ENCODE measurements at places on chromosomes 3 and 15. TPM values are rescaled to one million over a fixed set of nuclear protein-coding genes. Genes with fewer than 3 reads are reported as not detected.

PLCB2 gene
- 37.3 TPM for total RNA-seq

WNT5A gene
- 0.69 TPM for total RNA-seq

ZNF774 gene
- total RNA-seq: 10.4 TPM

DNASE1L3 gene
- total RNA-seq: not detected

GOLGA6L24 gene
- total RNA-seq: not detected

LRRC58 gene
- 20.8 TPM for total RNA-seq

OSTN gene
- total RNA-seq: not detected

DNAJC13 gene
- total RNA-seq: 72.4 TPM

EDEM1 gene
- 52.7 TPM for total RNA-seq

SSUH2 gene
- total RNA-seq: 0.54 TPM

UNC13C gene
- 0.32 TPM for total RNA-seq

FANCD2OS gene
- total RNA-seq: not detected

GRCh38 chr15:57343048-57343447 is 33.3 kb upstream of the CGNL1 start:
- peaks cover 5% of the 10 kb centered on the region for H3K36me3 ChIP-seq
- DNase-seq: no peak
- peaks cover 16% of the 10 kb centered on the region for H3K4me1 ChIP-seq
- H3K27ac ChIP-seq: no peak overlapping the region
- H3K4me3 ChIP-seq: no peak overlapping the region
- H3K27me3 ChIP-seq: no peaks in the 10 kb centered on the region

DNA sequence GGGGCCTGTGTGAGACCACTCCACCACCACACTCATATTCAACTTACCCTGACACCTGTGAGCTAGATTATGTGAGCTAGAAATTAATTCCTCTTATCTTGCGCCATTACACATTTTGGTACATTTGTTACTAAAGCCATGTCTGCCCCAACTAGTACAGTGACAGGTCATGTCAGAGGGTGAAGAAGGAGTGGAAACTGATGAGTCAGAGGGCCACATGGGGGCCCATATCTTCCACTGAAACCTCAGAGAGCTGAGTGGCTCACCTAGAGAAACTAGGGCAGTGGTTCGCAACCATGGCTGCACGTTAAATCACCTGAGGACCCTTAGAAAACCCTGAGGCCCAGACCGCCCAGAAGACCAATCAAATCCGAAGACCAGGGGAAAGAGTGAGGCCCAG is 15.7 kb upstream of the MEF2A start:
- H3K4me3 ChIP-seq: no peak overlapping the region
- H3K27me3 ChIP-seq: no peaks in the 10 kb centered on the region
- H3K27ac ChIP-seq: no peak overlapping the region
- no peaks in the 10 kb centered on the region for H3K36me3 ChIP-seq

DNA sequence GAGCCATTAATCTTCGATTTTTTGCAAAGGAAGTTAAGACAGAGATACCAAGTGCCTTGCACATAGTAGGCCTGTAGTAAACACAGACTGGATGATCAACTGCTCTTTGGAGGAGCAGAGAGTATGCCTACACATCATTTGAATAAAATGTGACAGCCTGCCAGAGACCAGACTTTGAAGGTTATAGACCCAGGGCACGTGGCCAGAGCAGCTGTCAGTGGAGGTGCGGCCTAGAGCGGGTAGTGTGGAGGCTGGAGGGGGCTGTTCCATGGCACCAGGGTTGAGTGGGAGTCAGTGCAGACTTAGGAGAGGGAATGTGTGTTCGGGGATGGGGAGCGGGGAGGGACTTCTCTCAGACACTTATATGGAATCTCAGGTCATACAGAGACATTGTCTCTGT is 80.8 kb downstream of the SMAD3 start:
- H3K4me1 ChIP-seq: peaks cover 81% of the 10 kb centered on the region
- H3K4me3 ChIP-seq: peak overlapping the region; percentile 56
- DNase-seq: peak; percentile 42
- H3K27ac ChIP-seq: peak overlapping the region; percentile 97

- no peak overlapping the region for H3K4me3 ChIP-seq
- no peaks in the 10 kb centered on the region for H3K36me3 ChIP-seq
- peaks cover 25% of the 10 kb centered on the region for H3K27me3 ChIP-seq
- H3K27ac ChIP-seq: no peak overlapping the region
These were observed 123.3 kb upstream of the CTNNB1 start for GRCh38 chr3:41075975-41076374.

- no peak overlapping the region for H3K27ac ChIP-seq
- H3K36me3 ChIP-seq: no peaks in the 10 kb centered on the region
- H3K4me1 ChIP-seq: no peaks in the 10 kb centered on the region
- peak; percentile 70 for DNase-seq
These were observed 77.2 kb upstream of the SLC6A11 start for GRCh38 chr3:10738688-10739372.

DNA sequence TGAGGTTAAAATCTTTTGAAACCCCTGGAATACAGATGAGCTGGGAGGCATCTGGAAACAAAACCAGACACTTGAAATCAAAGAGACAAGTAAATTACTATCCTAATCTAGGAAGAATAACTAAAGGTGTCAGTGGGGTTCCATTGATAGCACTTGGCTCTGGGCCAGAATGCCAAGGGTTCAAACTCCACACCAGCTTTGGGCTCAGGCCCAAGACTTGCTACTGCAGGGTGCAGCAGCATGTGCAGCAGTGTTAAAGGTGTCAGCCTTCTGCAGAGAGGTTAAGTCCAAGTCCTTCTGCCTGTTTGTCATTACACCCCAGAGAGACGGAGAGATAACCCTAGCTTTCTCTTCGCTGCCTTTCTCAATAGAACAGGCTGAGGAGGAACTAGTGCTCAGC is 273.9 kb downstream of the TIGIT start:
- no peaks in the 10 kb centered on the region for H3K36me3 ChIP-seq
- H3K4me1 ChIP-seq: peaks cover 12% of the 10 kb centered on the region
- no peak for DNase-seq
- no peaks in the 10 kb centered on the region for H3K27me3 ChIP-seq
- H3K27ac ChIP-seq: no peak overlapping the region
- H3K4me3 ChIP-seq: no peak overlapping the region

- no peak overlapping the region for H3K27ac ChIP-seq
- peaks cover 11% of the 10 kb centered on the region for H3K4me1 ChIP-seq
- DNase-seq: no peak
- H3K4me3 ChIP-seq: no peak overlapping the region
- peaks cover 61% of the 10 kb centered on the region for H3K27me3 ChIP-seq
- H3K36me3 ChIP-seq: peaks cover 13% of the 10 kb centered on the region
These were observed 4.0 kb upstream of the SEMA3F start for GRCh38 chr3:50150863-50151686.

GRCh38 chr3:113374078-113374477 is 67.2 kb downstream of the CFAP44 start:
- H3K4me1 ChIP-seq: no peaks in the 10 kb centered on the region
- H3K36me3 ChIP-seq: no peaks in the 10 kb centered on the region
- H3K4me3 ChIP-seq: no peak overlapping the region
- DNase-seq: no peak
- no peaks in the 10 kb centered on the region for H3K27me3 ChIP-seq

DNA sequence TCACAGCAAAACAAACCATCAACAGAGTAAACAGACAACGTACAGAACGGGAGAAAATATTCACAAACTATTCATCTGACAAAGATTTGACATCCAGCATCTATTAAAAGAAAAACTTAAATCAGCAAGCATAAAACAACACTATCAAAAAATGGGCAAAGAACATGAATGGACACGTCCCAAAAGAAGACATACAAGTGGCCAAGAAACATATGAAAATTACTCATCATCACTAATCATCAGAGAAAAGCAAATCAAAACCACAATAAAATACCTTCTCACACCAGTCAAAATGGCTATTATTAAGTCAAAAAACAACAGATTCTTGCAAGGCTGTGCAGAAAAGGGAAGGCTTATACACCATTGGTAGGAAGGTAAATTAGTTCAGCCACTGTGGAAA is 13.7 kb upstream of the SERPINI2 start:
- no peaks in the 10 kb centered on the region for H3K27me3 ChIP-seq
- no peak overlapping the region for H3K27ac ChIP-seq
- H3K36me3 ChIP-seq: no peaks in the 10 kb centered on the region
- H3K4me1 ChIP-seq: no peaks in the 10 kb centered on the region
- H3K4me3 ChIP-seq: no peak overlapping the region

DNA sequence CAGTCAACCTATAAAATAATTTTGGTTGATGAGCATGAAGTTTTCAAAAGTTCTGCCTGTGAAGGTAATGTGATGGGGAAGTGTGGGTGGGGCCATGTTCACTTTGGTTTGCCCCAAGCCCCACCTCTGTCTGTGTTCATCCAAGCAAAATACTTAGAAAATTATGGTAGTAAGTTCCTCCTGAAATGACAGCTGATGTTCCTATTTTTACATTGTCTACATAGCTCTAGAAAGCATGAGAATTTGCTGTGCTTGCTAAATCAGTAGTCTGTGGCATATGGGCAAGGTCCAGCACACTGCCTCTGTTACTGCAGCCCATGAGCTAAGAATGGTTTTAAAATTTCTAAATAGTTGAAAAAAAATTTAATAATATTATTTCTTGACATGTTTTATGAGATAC is 21.9 kb upstream of the CP start:
- H3K36me3 ChIP-seq: no peaks in the 10 kb centered on the region
- no peak for DNase-seq
- no peak overlapping the region for H3K4me3 ChIP-seq
- no peak overlapping the region for H3K27ac ChIP-seq

DNA sequence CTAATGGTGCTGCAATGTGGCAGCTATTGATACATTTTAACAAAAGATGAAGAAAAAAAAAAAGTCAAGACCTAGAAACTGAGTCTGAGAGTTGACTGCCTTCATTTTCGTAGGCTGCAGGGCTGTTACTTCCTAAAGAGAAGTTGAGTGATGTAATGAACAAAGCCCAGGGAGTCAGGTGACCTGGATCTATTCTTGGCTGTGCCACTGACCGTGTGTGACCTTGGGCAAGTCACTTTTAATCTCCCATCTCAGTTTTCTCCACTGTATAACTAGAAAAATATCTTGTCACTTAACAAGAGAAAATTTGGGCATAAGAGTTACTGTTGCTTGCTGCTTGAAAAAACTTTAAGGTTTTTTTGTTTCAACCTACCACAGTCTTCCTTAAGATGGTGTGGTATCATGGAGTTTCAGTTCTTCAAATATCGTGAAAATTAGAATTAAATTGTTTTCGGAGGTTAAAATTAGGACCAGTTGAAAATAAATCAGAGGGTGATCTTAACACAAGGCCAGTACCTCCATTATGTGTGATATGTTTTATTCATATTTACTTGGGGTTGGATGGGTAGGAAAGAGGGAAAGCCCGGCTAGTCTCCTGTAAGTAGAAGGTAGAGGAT is 5.8 kb downstream of the FMN1 start:
- H3K27me3 ChIP-seq: no peaks in the 10 kb centered on the region
- H3K36me3 ChIP-seq: no peaks in the 10 kb centered on the region
- H3K27ac ChIP-seq: no peak overlapping the region
- DNase-seq: no peak
- no peak overlapping the region for H3K4me3 ChIP-seq
- H3K4me1 ChIP-seq: no peaks in the 10 kb centered on the region

GRCh38 chr15:38190501-38190900 is 62.1 kb upstream of the SPRED1 start:
- no peak overlapping the region for H3K27ac ChIP-seq
- no peaks in the 10 kb centered on the region for H3K4me1 ChIP-seq
- DNase-seq: no peak
- H3K27me3 ChIP-seq: peaks cover 18% of the 10 kb centered on the region
- H3K4me3 ChIP-seq: no peak overlapping the region
- no peaks in the 10 kb centered on the region for H3K36me3 ChIP-seq

- no peaks in the 10 kb centered on the region for H3K27me3 ChIP-seq
- DNase-seq: no peak
- H3K4me1 ChIP-seq: peaks cover 52% of the 10 kb centered on the region
- H3K36me3 ChIP-seq: peaks cover 12% of the 10 kb centered on the region
- no peak overlapping the region for H3K27ac ChIP-seq
These were observed 22.6 kb upstream of the FSTL1 start for GRCh38 chr3:120473389-120473788.

- H3K4me3 ChIP-seq: no peak overlapping the region
- DNase-seq: no peak
- no peaks in the 10 kb centered on the region for H3K4me1 ChIP-seq
- H3K27ac ChIP-seq: no peak overlapping the region
- H3K27me3 ChIP-seq: no peaks in the 10 kb centered on the region
These were observed 25.0 kb upstream of the VPS39 start for GRCh38 chr15:42233107-42233506.

- H3K4me1 ChIP-seq: peaks cover 11% of the 10 kb centered on the region
- no peaks in the 10 kb centered on the region for H3K27me3 ChIP-seq
- no peak overlapping the region for H3K27ac ChIP-seq
- H3K36me3 ChIP-seq: no peaks in the 10 kb centered on the region
- no peak overlapping the region for H3K4me3 ChIP-seq
These were observed 62.2 kb upstream of the AKAP13 start for GRCh38 chr15:85318048-85318731.

DNA sequence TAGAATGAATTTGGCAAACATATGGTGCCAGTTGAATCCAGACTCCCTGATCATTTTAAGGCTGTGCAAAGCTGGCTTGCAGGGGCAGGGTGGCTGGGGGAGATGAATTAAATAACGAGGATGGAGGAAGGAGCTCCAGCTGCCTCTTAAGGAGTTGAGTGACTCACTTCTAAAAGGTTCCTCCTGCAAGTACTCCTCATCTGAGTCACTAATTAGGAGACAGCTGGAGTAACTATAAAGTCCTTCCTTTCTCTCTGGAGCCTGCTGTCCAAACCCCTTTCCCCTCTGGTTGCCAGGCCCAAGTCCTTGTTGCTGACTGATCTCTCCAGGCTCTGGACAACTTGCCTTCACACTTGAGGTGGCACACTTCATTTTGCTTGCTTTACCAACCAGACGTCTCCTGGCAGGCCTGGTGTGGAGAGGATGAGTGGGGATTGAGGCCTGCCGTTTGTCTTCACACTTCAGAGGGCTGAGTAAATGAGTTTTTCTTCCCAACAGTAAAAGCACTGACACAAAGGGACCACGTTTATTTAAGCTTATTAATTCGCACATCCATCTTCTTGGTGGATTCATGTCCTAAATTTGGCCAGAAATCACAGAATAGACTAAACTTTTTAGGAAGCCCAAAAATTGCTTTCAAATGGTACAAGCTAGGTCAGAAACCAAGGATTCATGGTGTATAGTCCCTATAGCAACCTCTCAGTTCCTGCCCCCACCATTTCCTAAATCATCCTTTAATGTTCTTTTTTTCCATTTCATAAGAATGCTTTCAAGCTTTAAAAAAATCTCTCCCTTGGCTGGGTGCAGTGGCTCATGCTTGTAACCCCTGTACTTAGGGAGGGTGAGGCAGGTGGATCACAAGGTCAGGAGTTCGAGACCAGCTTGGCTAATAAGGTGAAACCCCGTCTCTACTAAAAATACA is 90.5 kb upstream of the MYRIP start:
- H3K27ac ChIP-seq: no peak overlapping the region
- H3K36me3 ChIP-seq: no peaks in the 10 kb centered on the region
- DNase-seq: no peak
- no peak overlapping the region for H3K4me3 ChIP-seq
- H3K27me3 ChIP-seq: no peaks in the 10 kb centered on the region
- no peaks in the 10 kb centered on the region for H3K4me1 ChIP-seq

DNA sequence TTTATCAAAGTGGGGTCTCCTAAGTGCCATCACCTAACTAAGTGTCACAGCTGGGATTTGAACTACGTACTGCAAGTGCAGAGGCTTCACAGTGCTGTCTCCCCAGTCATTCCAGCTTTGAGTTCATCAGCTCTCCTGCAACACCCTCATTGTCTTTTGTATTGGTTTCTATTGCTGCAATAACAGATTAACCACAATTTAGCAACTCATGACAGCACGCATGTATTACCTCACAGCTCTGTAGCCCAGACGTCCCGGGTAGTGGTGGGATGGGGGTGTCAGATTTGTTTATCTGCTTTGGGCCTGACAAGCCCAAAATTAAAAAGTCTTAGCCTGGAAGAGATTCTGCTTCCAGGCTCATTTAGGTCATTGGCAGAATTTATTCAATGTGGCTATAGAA is 220.5 kb upstream of the LRRN1 start:
- no peak for DNase-seq
- H3K4me1 ChIP-seq: no peaks in the 10 kb centered on the region
- H3K27ac ChIP-seq: no peak overlapping the region
- no peaks in the 10 kb centered on the region for H3K27me3 ChIP-seq
- H3K36me3 ChIP-seq: no peaks in the 10 kb centered on the region
- no peak overlapping the region for H3K4me3 ChIP-seq

All from Calu3 (cell line).